ENCODE measurements at places on chromosomes 5 and 9. TPM values are rescaled to one million over a fixed set of nuclear protein-coding genes. Genes with fewer than 3 reads are reported as not detected.

DNA sequence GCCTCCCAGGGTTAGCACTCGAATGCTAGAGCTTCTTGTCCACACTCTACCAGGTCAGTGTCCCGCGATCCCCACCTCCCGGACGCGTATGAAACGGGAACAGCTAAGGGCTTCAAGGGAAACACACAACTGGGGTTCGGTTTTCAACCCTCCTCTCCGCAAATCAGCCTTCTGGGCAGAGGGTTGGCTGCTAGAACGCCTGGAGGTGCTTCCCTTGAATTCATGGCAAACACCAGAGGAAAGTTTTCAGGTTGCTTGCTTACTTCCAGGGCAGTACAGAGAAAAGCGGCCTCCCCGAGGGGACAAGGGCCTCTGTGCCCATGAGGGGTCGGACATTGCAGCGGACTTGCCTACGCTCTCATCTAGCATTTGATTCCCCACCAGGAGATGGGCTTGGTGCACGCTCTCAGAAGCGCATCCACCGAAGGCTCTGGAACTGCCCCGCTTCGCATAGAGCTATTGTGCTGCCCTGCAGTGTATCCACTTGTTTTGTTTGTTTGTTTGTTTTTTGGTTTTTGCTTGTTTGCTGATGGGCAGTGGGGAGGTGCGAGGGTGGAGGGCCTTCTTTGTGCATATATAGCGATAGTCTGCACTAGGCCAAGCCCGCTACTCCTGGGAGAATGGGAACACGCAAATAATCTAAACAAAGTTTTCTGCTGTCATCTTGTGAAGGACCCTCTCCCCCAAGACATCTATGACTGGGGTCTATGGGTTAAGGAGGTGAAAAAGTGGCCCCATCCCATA is 1.3 kb upstream of the DMRT3 start:
- no peak for DNase-seq
- no peaks in the 10 kb centered on the region for H3K36me3 ChIP-seq
- no peak overlapping the region for H3K4me3 ChIP-seq
- no peaks in the 10 kb centered on the region for H3K27me3 ChIP-seq

DNA sequence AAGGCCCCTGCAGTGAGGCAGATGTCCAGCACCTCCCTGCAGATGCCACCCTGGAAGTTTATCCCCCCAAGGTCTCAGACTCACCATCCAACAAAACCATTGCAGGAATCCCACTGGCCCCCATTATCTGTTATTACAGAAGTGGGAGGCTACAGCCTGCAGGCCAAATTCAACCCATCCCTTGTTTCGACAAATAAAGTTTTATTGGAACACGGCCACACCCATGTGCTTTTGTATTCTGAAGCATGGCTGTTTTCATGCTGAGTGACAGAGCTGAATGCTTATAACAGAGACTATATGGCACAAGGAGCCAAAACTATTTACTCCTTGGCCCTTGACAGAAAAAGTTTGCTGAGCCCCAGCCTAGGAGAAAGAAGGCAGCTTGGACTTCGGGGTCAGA is 428.8 kb downstream of the CDK5RAP2 start:
- H3K27me3 ChIP-seq, result no peaks in the 10 kb centered on the region
- no peaks in the 10 kb centered on the region for H3K4me1 ChIP-seq
- no peaks in the 10 kb centered on the region for H3K36me3 ChIP-seq

DNA sequence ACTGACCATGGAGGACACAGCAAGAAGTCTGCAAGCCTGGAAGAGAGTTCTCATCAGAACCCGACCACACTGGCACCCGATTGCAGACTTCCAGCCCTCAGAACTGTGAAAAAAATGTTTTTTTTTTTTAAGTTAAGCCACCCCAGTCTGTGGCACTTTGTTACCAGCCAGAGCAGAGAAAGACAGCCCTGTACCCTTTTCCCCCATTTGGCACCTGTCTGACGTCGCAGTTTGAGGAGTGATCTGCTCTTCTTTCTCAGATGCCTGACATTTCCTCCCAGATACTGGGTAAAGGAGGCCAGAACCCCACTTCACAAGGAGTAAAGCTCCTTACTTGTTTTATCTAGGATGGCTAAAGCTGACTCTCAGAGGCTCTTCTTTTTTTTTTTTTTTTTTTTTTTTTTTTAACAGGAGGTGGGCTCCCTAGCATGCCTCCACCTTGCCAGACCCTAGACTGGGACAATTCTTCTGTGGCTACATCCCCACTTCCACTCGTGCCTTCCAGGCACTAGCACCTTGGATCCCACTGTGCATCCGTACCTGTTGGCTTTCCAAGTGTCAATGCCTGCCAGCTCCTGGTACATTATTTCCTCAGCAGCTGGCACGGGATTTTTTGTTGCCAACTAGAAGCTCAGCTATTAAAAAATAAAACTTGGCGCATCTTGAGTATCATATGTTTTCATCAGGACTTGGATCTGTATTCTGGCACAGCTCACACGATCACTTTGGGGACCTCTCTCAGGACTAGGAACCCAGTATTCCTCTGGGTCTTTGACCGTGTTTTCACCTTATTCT is 14.4 kb downstream of the CAMK4 start:
- no peaks in the 10 kb centered on the region for H3K4me1 ChIP-seq
- H3K27me3 ChIP-seq, result peaks cover 1% of the 10 kb centered on the region

DBH gene
- not detected for total RNA-seq

DNA sequence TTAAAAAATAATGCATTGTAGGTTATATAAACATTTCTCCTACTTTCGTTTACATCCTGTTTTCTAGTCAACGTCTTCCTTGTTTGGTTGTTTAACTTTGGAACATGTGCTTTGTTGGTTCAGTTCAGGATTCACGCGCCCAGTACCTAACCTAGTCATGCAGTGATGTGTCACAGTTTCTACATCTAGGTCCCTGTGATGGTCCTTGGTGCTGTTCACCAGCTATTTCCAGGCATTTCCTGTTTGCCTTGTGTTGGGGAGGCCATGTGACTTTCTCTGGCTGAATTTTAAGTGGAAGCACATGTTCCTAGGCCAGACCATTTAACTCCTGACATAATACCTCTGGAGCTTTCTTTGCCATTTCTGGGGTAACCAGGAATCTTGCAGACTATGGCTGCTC is 292.3 kb downstream of the SMARCA2 start:
- no peak for DNase-seq
- H3K4me3 ChIP-seq, result no peak overlapping the region
- no peaks in the 10 kb centered on the region for H3K36me3 ChIP-seq
- H3K27me3 ChIP-seq, result no peaks in the 10 kb centered on the region
- H3K27ac ChIP-seq, result no peak overlapping the region
- no peaks in the 10 kb centered on the region for H3K4me1 ChIP-seq

- H3K4me3 ChIP-seq, result no peak overlapping the region
- H3K36me3 ChIP-seq, result no peaks in the 10 kb centered on the region
- no peaks in the 10 kb centered on the region for H3K27me3 ChIP-seq
- DNase-seq, result no peak
- H3K27ac ChIP-seq, result no peak overlapping the region
- no peaks in the 10 kb centered on the region for H3K4me1 ChIP-seq
These were observed 3.3 kb downstream of the OTULINL start for GRCh38 chr5:14584848-14585247.

CBY3 gene
- total RNA-seq, result not detected

All from aorta (tissue), 5 donors.